ENCODE measurements at places on chromosomes 1 and 21.

GRCh38 chr1:30758785-30759380 is 1.3 kb upstream of the LAPTM5 start:
- no peak for DNase-seq

- DNase-seq = no peak
Observed at GRCh38 chr21:15293240-15293639, 228.4 kb upstream of the NRIP1 start.

DNA sequence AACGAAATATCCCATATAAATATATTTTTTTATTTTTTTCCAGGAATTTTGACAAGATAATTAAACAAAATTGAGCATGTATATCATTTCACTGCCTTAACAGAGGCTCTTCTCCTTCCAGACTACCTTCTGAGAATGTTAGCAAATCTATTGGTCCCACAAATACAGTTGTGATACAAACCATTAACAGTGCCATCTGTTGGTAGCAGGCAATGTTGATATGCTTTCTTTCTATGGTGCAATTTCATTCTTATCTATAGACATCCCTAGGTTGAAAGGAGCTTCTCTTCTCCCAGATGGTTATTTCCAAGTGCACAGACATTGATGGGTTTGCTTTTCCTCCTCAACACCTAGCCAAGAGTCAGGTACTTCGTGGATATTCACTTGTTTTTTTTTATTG is 303.6 kb downstream of the USH2A start:
- DNase-seq = no peak

- DNase-seq = no peak
Observed at GRCh38 chr21:20998886-20999285, 677 bp downstream of the NCAM2 start.

GRCh38 chr1:186681121-186681520 is 898 bp upstream of the PTGS2 start:
- DNase-seq = no peak

- DNase-seq = no peak
Observed at GRCh38 chr1:191636345-191636744, 521.9 kb upstream of the RGS18 start.

DNA sequence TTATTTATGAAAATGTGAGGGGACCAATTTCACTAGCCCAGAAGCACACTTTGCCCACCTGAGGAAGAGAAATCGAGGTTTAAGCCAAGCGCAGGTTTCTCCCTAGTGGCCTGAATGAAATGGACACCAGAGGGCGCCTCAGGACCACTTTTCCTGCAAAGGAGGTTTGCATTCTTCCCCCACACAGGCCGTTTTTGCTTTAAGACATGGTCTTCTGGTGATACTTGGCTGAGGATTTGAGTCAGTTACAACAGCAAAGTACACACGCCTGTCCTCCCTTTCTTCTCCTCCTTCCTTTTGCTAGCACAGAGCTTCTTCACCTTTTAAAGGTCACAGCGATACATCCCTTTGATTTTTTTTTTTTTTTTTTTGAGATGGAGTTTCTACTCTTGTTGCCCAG is 5.4 kb downstream of the PLA2G2E start:
- peak; percentile 13 for DNase-seq

DNA sequence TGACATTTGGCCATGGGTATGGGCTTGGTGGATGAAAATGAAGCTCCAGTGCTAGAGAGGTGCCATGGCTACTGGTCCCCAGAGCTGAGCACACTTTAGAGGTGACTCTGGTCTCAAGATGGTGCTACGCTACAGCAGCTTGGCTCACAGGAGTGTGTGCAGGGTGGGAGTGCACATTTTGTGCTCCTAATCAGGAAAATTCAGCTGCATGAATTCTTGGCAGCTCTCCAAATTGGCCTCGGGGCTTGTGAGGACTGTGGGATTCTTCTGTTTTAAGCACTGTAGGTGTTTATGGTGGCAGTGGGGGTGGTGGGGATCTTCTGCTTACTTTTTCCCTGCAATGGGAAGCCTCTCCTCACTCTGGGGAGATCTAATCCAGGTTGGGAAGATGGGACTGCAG is 17.3 kb upstream of the TIPRL start:
- no peak for DNase-seq

DNA sequence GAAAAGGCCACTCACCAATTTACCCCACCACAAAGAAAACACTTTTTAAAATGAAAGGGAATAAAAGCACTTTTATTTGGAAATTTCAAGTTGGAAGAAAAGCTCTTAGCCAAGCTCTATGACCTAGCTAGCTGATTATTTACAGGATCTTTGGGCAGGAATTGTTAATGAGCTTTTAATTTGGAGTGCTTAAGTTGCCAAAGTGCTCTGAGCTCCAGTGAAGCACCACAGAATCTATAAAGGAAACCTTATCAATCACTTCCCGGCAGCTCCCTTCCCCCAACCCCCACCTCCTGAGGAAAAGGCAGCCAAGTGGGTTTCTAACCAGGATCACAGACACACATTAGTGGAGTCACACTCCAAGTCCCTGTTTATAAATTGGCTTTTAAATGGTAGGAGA is 1.5 kb downstream of the ERI3 start:
- DNase-seq = no peak
